K562 (cell line): ENCODE measurements at places on chromosomes 5 and 9. TPM values are rescaled to one million over a fixed set of nuclear protein-coding genes. Genes with fewer than 3 reads are reported as not detected.

SPATA31A1 gene
- total RNA-seq, result not detected in 2 replicates

DNA sequence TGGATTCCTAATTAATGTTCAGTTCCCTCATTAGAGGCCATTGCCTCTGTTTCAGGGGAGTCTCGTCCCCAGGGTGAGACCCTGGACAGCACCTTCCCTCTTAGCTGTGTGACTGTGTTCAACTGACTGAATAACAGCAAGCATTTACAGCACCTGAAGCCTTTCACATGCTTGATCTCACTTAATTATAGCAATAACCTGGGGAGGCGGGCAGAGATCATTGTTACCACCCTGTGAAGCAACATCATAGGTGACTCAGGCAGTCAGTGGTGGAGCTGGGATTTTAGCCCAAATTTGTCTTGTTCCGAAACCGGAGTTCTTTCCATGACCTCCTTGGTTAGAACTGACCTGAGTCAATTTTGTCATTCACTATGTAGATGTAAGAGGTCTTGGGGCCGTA lies 105.2 kb upstream of the RAD23B start:
- H3K27me3 ChIP-seq, result peaks cover 15% of the 10 kb centered on the region
- H3K27ac ChIP-seq, result no peak overlapping the region
- no peaks in the 10 kb centered on the region for H3K4me1 ChIP-seq
- no peak overlapping the region for H3K4me3 ChIP-seq

DNA sequence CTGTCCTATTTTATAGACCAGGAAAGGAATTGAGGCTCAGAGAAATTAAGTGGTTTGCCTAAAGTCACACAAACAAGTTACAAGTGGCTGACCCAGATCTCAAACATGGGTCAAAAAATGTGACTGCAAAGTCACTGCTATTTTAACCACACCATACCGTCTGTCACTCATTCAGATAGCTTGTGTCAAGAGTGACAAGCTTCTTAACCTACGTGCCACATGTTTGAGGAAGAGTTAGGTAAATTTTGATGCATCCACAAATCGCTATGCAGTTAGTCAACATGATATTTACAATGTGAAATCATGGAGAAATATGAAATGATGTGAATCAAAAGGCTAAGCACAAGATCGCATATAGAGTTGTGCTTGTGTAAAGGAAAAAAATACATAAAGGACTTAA lies 22.7 kb upstream of the GNE start:
- no peaks in the 10 kb centered on the region for H3K36me3 ChIP-seq
- DNase-seq, result no peak
- no peak overlapping the region for H3K4me3 ChIP-seq
- no peaks in the 10 kb centered on the region for H3K27me3 ChIP-seq
- no peak overlapping the region for H3K27ac ChIP-seq

- peaks cover 21% of the 10 kb centered on the region for H3K4me1 ChIP-seq
- H3K4me3 ChIP-seq, result no peak overlapping the region
- H3K36me3 ChIP-seq, result no peaks in the 10 kb centered on the region
- no peak overlapping the region for H3K27ac ChIP-seq
Observed at GRCh38 chr9:107485458-107486043, 4.0 kb downstream of the KLF4 start.

GRCh38 chr5:173736923-173737412 lies 120.5 kb upstream of the BOD1 start:
- H3K27me3 ChIP-seq, result no peaks in the 10 kb centered on the region
- H3K36me3 ChIP-seq, result no peaks in the 10 kb centered on the region
- peaks cover 15% of the 10 kb centered on the region; the same call in 2 of the 3 replicates for H3K4me1 ChIP-seq
- peak; percentile 84 for DNase-seq
- H3K27ac ChIP-seq, result no peak overlapping the region

DNA sequence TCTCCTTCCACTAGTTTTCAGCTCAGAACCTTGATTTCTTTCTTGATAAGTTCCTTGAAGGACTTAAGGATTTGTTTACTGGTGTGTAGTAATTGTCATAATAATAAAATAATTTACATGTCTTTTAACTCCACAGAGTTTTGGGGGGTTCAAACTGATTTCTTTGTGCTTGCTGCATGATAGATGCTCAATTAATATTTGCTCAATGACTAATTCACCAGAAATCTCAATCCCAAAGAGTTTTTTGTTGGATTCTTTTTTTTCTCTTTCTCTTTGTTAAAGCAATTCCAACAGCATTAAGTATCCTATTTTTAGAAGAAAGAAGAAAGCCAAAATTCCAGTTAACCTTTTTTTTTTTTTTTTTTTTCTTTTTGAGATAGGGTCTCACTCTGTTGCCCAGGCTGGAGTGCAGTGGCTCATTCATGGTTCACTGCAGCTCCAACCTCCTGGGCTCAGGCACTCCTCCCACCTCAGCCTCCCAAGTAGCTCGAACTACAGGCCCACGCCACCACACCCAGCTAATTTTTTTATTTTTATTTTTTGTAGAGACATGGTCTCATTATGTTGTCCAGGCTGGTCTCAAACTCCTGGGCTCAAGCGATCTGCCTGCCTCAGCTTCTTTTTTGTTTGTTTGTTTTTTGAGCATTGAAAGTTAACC lies 10.8 kb downstream of the FAF2 start:
- H3K27me3 ChIP-seq, result no peaks in the 10 kb centered on the region
- no peak overlapping the region for H3K4me3 ChIP-seq
- no peak overlapping the region for H3K27ac ChIP-seq
- no peak for DNase-seq
- peaks cover 21% of the 10 kb centered on the region; the same call in 2 of the 3 replicates for H3K36me3 ChIP-seq

DNA sequence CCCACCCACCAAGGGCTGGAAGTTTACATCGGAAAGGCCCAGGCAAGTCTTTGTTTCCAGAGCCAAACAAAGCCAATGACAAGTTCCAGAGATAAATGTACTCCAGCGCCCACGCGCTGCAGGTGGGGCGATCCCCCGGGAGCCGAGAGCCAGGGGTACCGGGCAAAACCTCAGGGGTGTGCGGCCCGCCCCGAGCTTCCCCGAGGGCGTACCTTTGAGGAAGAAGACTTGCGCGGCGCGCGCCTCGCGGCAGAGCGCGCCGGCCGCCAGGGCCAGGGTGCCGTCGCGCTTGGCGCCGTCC lies 671 bp downstream of the DUSP1 start:
- peaks cover 30% of the 10 kb centered on the region for H3K36me3 ChIP-seq
- H3K27ac ChIP-seq, result peak overlapping the region; percentile 99
- peak overlapping the region; percentile 84 for H3K4me3 ChIP-seq
- peaks cover 47% of the 10 kb centered on the region for H3K4me1 ChIP-seq
- no peak for DNase-seq

GLRA1 gene
- not detected in 2 replicates for total RNA-seq

GALNT10 gene
- 23.8 and 24.6 TPM in 2 replicates for total RNA-seq

DNA sequence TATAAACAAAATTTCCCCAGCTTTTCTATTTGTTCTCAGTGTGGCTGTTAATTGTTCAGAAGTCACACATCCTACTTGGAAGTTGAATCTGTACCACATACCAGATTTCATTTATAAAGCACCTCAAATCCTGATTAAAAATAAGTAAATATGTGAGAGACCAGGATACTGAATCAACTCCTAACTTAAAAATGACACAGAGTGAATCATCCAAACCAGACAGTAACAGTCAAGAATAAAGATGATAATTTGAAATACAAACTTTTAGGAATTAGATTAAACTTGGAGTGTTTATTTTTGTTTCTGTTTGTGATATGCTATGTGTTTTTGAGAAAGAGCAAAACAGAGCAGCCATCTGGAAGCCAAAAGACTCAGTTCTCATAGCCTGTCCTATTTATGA lies 633.2 kb upstream of the RORB start:
- H3K4me3 ChIP-seq, result no peak overlapping the region
- no peaks in the 10 kb centered on the region for H3K36me3 ChIP-seq
- no peaks in the 10 kb centered on the region for H3K27me3 ChIP-seq
- H3K4me1 ChIP-seq, result no peaks in the 10 kb centered on the region

DNA sequence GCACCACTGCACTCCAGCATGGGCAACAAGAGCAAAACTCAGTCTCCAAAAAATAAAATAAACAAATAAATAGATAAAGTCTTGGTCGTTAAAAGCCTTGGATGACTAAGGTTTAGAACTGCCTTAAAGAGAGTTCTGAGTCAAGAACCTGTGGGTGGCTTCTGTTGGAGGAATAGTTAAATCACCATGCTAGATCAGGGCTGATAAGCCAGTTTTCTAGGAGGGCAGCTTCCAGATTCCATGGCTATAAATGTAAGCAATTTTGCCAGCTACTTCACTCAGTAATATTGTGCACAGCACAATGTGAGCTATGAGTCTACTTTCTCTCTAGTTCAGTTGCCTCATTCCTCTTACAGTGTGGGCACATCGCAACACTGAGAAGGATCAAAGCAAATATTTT lies 242.1 kb upstream of the NUDT12 start:
- H3K4me1 ChIP-seq, result no peaks in the 10 kb centered on the region
- no peak overlapping the region for H3K4me3 ChIP-seq
- no peak for DNase-seq
- no peaks in the 10 kb centered on the region for H3K36me3 ChIP-seq
- no peaks in the 10 kb centered on the region for H3K27me3 ChIP-seq

DNA sequence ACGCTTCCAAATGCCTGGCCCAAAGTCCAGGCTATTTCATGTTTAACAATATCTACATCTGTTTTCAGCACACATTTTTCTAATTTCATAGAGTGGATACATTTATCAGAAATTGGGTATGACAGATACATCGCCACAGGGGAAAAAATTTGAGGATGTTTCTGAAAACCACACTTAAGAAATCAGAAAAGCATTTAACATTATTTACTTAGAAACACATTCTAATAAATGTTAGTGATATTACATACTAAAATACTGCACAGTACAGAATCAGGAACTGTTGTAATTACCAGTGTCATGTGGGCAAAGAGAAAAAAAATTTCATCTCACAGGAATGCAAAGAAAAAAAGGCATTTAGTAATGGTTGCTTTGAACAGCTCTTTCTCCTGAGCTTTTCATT lies 310.5 kb upstream of the KIF2A start:
- H3K4me1 ChIP-seq, result no peaks in the 10 kb centered on the region
- H3K27me3 ChIP-seq, result no peaks in the 10 kb centered on the region
- DNase-seq, result no peak
- no peak overlapping the region for H3K27ac ChIP-seq
- H3K36me3 ChIP-seq, result no peaks in the 10 kb centered on the region
